ENCODE measurements at places on chromosomes 6 and 20.

DNA sequence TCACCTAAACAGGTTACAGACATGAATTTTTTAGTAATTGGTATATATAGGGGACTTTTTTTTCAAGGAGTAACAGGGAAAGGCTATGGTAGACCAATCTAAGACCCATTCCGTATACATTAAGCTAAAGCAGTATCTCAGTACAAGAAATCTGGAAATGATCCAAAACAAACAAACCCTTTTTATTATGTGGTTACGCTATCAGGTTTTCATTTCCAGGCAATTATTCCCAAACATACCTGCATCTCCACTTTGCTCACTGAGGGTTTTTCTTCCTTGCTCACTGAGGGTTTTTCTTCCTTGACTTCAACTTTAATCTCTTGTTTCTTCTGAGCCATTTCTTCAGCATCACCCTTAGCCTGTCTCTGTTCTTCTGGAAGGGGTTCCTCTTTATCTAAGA lies 107.3 kb downstream of the EPB41L2 start:
- no peak for DNase-seq

DNA sequence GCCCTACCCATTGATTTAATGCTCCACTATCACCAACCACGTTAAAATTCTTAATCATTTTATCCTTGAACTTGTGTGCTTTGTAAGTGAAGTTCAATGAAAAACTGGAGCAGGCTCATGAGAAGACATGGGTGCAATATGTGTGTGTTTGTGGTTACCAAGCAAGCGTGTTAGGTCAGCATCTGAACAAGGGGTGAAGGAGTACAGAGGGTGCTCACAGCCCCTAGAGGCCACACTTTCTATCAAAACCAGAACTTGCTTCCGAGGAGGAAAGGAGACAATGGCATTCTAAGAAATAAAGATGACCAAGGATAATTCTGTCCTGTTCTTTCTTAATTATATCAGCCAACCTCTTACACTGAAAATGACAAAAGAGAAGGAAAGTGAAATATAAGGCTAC lies 93.7 kb downstream of the NRSN1 start:
- no peak for DNase-seq

GRCh38 chr6:56853541-56853940 lies 101.4 kb upstream of the BEND6 start:
- DNase-seq: no peak

- no peak for DNase-seq
Observed at GRCh38 chr6:35498422-35499067, 1.7 kb upstream of the TEAD3 start.

GRCh38 chr6:8069151-8069550 lies 5.0 kb upstream of the BLOC1S5 start:
- no peak for DNase-seq

DNA sequence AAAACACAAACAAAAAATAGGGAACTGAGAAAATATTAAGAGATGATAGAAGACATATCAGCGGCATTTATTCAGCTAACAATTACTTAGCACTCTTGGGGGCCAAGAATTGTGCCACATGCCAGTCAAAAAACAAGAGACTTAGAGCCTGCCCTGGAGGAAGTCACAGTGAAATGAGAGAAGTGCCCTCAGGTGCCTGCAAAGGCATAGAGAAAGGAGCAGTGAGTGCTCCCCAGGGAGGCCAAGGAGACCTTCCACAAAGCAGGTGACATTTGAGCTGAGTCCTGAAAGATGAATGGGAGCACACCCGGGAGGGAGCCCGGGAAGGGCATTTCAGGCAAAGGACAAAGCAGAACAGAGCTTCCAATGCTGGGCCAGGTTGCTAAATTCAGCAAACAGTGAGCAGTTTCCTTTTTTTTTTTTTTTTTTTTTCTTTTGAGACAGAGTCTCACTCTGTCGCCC lies 184.7 kb upstream of the JARID2 start:
- no peak for DNase-seq

DNA sequence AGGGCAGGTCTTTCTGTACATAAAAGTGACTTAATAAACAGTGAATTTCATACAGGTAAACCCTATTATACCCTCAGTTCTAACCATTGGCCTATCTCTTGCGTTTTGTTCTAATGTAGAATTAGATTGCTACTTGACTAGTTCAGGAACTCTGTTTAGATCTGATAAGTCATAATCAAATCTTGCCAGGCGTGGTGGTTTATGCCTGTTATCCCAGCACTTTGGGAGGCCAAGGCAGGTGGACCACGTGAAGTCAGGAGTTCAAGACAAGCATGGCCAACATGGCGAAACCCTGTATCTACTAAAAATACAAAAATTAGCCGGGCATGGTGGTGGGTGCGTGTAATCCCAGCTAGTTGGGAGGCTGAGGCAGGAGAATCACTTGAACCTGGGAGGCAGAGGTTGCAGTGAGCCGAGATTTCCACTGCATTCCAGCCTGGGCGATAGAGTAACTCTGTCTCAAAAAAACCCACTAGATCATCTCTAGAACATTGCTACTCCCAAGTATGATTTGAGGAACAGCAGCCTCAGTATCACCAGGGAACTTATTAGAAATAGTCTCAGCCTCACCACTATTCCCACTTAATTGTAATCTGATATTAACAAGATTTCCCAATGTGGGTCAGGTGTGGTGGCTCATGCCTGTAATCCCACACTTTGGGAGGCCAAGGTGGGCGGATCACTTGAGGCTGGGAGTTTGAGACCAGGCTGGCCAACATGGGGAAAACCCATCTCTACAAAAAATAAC lies 12.2 kb downstream of the GTPBP2 start:
- DNase-seq: no peak

- DNase-seq: no peak
Observed at GRCh38 chr6:52562911-52563310, 13.9 kb downstream of the TRAM2 start.

GRCh38 chr6:47371870-47372255 lies 62.2 kb upstream of the TNFRSF21 start:
- no peak for DNase-seq

- no peak for DNase-seq
Observed at GRCh38 chr6:35352735-35353134, 10.4 kb downstream of the PPARD start.

DNA sequence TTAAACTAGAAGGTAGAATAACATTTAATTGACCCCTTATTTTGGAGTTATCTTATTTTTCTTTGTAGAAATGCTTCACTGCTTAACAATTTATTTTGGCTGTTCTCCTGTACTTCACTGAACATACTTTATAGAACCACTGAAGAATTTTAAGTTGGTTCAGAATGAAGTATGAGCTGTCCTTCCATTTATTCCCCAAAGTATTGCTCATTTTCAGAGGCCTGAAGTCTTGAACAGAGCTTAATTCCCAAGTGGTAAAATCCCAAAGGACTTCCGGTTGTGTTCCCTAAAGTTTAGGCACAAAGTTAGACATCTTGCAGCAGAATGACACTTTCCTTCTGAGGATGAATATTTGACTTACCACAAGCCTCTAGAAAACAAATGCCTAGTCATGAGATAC lies 233.3 kb downstream of the TINAG start:
- no peak for DNase-seq

DNA sequence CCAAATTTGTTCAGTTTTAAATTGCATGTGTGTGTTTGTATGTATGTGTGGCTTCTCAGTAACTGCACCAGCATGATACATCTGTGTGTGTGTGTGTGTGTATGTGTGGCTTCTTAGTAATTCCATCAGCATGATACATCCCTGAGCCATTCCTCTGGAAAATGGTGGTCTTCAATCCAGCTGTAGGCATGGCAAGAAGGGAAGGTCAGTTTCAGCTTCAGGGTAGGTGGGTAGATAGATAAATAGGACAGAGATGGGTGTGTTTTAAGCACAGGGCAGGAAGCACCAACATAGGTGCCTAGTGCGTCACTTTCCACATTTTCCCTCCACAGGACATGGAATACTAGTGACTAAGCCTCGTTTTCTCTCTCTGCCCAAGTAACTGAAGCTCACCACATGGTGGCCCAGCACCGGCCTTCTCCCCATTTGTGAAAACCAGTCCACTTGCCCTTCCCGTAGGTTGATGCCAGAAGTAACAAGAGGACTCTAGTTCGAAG lies 82.9 kb downstream of the RPP40 start:
- no peak for DNase-seq
